Left ventricle myocardium inferior (tissue), 1 donor: ENCODE measurements at places on chromosomes 2 and 18. TPM values are rescaled to one million over a fixed set of nuclear protein-coding genes. Genes with fewer than 3 reads are reported as not detected.

Gene LYPD6
- 0.08 TPM for total RNA-seq

Gene DSC2
- 24.5 TPM for total RNA-seq

Gene TBR1
- total RNA-seq = not detected

Gene CKAP2L
- total RNA-seq = 0.38 TPM

Gene KATNAL2
- 5.4 TPM for total RNA-seq

Gene KCNJ3
- 4.2 TPM for total RNA-seq

- peaks cover 27% of the 10 kb centered on the region for H3K27me3 ChIP-seq
- H3K36me3 ChIP-seq = no peaks in the 10 kb centered on the region
- no peak overlapping the region for H3K4me3 ChIP-seq
- H3K4me1 ChIP-seq = peaks cover 17% of the 10 kb centered on the region
- no peak overlapping the region for H3K27ac ChIP-seq
These were observed 56.3 kb upstream of the LAPTM4A start for GRCh38 chr2:20107776-20108175.

- peaks cover 24% of the 10 kb centered on the region for H3K4me1 ChIP-seq
- peak overlapping the region; percentile 66 for H3K27ac ChIP-seq
- no peaks in the 10 kb centered on the region for H3K27me3 ChIP-seq
- no peaks in the 10 kb centered on the region for H3K36me3 ChIP-seq
- no peak for DNase-seq
- no peak overlapping the region for H3K4me3 ChIP-seq
These were observed 18.4 kb upstream of the HPCAL1 start for GRCh38 chr2:10284108-10284870.

DNA sequence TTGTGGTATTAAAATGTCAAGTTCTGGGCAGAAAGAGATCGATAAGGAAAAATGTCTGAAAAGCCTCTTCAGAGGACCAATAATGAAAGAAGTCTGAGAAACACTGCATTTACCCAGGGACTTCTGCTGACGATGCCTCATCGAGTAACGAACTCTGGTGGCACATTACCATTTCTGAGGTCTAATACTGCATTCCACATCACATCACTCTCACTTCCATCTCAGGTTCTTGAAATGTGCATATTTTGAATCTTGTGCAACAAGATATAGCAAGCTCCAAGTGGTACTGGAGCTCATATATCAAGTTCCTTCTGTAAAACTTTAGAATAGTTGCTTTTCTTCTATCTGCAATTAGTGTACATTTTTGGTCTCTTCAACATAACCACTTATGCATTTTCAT, 619.1 kb upstream of the DDX18 start:
- H3K4me1 ChIP-seq = no peaks in the 10 kb centered on the region
- DNase-seq = no peak
- H3K27ac ChIP-seq = no peak overlapping the region
- H3K36me3 ChIP-seq = no peaks in the 10 kb centered on the region
- H3K27me3 ChIP-seq = no peaks in the 10 kb centered on the region
- H3K4me3 ChIP-seq = no peak overlapping the region

- no peak overlapping the region for H3K27ac ChIP-seq
- peaks cover 66% of the 10 kb centered on the region for H3K36me3 ChIP-seq
- no peaks in the 10 kb centered on the region for H3K4me1 ChIP-seq
- H3K4me3 ChIP-seq = no peak overlapping the region
- H3K27me3 ChIP-seq = no peaks in the 10 kb centered on the region
These were observed 41.4 kb downstream of the USP14 start for GRCh38 chr18:199768-200167.

DNA sequence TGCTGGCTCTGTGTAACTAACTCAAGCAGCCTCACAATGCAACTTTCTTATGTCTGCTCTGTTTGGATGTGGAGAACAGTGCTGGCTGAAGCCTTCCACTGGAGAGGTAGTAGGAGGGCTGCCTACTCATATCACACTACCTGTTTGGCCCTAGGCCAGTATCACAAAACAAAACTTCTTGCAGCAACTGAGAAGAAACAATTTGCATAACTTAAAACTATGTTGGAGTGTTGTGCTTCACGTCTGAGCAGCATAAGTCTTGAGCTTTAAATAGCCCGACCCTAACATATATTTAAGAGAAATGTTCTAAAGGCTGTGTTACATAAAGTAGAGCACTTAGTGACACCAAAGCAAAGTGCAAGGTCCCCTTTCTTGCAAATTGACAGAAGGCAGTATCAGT, 204.9 kb upstream of the ACVR2A start:
- H3K36me3 ChIP-seq = no peaks in the 10 kb centered on the region
- no peak overlapping the region for H3K27ac ChIP-seq
- no peaks in the 10 kb centered on the region for H3K4me1 ChIP-seq
- no peak overlapping the region for H3K4me3 ChIP-seq
- no peaks in the 10 kb centered on the region for H3K27me3 ChIP-seq

- H3K4me1 ChIP-seq = peaks cover 6% of the 10 kb centered on the region
- H3K4me3 ChIP-seq = no peak overlapping the region
- no peak overlapping the region for H3K27ac ChIP-seq
- H3K27me3 ChIP-seq = peaks cover 60% of the 10 kb centered on the region
- H3K36me3 ChIP-seq = no peaks in the 10 kb centered on the region
These were observed 2.4 kb downstream of the SRD5A2 start for GRCh38 chr2:31578316-31578715.

- no peak for DNase-seq
- H3K4me1 ChIP-seq = peaks cover 31% of the 10 kb centered on the region
- H3K36me3 ChIP-seq = no peaks in the 10 kb centered on the region
- no peak overlapping the region for H3K27ac ChIP-seq
These were observed 103.8 kb downstream of the EPHA4 start for GRCh38 chr2:221468317-221468716.

- H3K27me3 ChIP-seq = no peaks in the 10 kb centered on the region
- no peak overlapping the region for H3K27ac ChIP-seq
- H3K36me3 ChIP-seq = peaks cover 7% of the 10 kb centered on the region
These were observed 23.8 kb downstream of the COPS8 start for GRCh38 chr2:237109421-237109934.

DNA sequence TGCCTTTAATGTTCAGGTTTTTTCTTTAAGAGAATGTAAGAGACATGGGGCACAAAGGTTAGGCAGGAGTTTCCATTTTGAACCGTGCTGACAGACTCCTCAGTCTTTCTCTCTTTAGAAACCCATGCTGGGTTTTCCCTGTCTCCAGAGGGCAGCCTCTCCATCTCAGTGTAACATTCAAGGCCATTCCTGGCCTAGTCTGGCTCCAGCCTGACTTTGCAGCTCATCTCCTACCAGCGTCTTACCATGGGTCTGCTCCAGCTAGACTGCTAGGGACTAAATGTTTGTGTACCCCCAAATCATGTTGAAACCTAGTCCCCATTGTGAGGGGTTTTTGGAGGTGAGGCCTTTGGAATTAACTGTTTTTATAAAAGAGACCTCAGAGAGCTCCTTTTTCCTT, 9.8 kb upstream of the CLIP4 start:
- no peak overlapping the region for H3K27ac ChIP-seq
- H3K36me3 ChIP-seq = no peaks in the 10 kb centered on the region
- no peak overlapping the region for H3K4me3 ChIP-seq
- no peaks in the 10 kb centered on the region for H3K4me1 ChIP-seq
- no peak for DNase-seq

DNA sequence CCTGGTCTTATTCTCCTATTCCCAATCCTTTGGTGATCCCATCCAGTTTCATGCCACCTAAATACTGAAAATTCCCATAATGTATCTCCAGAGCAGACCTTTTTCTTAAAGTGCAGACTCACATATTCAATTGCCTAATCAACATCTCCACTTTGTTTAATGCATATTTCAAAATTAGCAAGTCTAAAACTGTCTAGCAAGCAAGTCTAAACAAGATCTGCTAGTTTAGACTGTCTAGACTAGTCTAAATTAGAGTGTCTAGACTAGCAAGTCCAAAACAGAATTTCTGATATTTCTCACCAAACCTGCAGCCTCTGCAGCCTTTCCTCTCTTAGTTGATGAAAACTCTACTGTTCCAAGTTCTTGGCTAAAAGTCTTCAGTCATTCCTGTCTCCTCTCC, 44.6 kb downstream of the THUMPD2 start:
- peaks cover 51% of the 10 kb centered on the region for H3K36me3 ChIP-seq
- no peaks in the 10 kb centered on the region for H3K27me3 ChIP-seq
- H3K27ac ChIP-seq = no peak overlapping the region
- no peak overlapping the region for H3K4me3 ChIP-seq
- peaks cover 17% of the 10 kb centered on the region for H3K4me1 ChIP-seq
- no peak for DNase-seq

- H3K27me3 ChIP-seq = no peaks in the 10 kb centered on the region
- no peak for DNase-seq
- H3K4me1 ChIP-seq = peaks cover 23% of the 10 kb centered on the region
- H3K4me3 ChIP-seq = peak overlapping the region; percentile 96
- no peaks in the 10 kb centered on the region for H3K36me3 ChIP-seq
- H3K27ac ChIP-seq = no peak overlapping the region
These were observed 1.4 kb downstream of the MSH2 start for GRCh38 chr2:47404356-47404755.

GRCh38 chr2:164306872-164307271, 314.4 kb downstream of the GRB14 start:
- H3K4me1 ChIP-seq = no peaks in the 10 kb centered on the region
- no peaks in the 10 kb centered on the region for H3K27me3 ChIP-seq
- H3K36me3 ChIP-seq = no peaks in the 10 kb centered on the region
- DNase-seq = no peak

DNA sequence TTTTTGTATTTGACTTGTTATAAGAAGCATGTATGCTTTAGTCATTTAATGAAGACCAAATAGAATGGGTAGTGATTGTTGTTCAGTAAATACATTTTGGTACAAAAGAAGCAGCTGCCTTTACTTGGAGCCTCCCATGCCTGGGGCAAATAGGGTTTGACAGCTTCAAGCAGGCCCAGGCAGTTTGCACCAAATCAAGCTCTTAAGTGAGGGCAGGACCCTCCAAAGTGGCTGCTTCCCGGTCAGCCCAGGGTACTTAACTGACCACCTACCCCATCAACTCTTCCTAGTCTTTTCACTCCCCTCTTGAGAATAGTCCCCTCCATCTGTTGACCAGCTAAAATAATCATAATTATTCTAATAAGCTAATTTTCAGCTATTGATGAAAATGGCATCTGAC, 5.2 kb downstream of the MAPRE3 start:
- no peaks in the 10 kb centered on the region for H3K36me3 ChIP-seq
- no peak for DNase-seq
- H3K4me1 ChIP-seq = peaks cover 73% of the 10 kb centered on the region
- no peak overlapping the region for H3K4me3 ChIP-seq

GRCh38 chr2:17915811-17916518, 37.5 kb downstream of the KCNS3 start:
- DNase-seq = no peak
- H3K4me3 ChIP-seq = no peak overlapping the region
- no peak overlapping the region for H3K27ac ChIP-seq
- H3K4me1 ChIP-seq = peaks cover 17% of the 10 kb centered on the region

GRCh38 chr18:70452501-70452900, 163.7 kb downstream of the SOCS6 start:
- no peaks in the 10 kb centered on the region for H3K4me1 ChIP-seq
- peaks cover 8% of the 10 kb centered on the region for H3K27me3 ChIP-seq
- H3K4me3 ChIP-seq = no peak overlapping the region
- no peak for DNase-seq
- H3K36me3 ChIP-seq = no peaks in the 10 kb centered on the region
- H3K27ac ChIP-seq = no peak overlapping the region

DNA sequence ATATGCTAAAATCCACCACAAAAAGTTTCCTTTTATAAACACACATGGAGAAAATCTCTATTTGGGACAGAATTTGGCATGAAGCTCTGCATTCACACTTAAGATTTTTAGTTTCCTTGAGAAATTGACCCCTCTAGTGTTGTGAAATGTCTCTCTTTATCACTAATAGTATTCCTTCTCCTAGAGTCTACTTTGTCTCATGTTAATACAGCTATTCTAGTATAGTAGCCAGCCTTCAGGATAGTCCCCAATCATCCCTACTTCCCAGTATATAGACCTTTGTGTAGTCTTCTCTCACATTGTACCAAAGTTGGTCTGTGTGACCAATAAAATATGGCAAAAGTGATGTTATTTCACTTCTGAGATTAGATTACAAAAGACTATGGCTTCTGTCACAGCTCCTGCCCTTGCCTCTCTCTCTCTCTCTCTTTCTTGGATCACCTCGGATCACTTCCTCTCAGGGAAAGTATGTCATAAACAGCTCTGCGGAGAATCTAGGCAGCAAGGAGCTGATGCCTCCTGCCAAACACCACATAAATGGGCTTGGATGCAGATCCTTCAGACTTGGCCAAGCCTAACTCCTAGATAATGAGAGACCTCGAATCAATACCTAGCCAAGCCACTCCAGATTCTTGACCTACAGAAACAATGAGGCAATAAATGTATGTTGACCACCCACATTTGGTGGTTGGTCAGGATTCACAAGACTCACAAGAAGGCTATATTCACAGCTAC, 59.7 kb upstream of the NABP1 start:
- no peak overlapping the region for H3K4me3 ChIP-seq
- H3K36me3 ChIP-seq = no peaks in the 10 kb centered on the region
- H3K27ac ChIP-seq = peak overlapping the region; percentile 51
- no peak for DNase-seq

DNA sequence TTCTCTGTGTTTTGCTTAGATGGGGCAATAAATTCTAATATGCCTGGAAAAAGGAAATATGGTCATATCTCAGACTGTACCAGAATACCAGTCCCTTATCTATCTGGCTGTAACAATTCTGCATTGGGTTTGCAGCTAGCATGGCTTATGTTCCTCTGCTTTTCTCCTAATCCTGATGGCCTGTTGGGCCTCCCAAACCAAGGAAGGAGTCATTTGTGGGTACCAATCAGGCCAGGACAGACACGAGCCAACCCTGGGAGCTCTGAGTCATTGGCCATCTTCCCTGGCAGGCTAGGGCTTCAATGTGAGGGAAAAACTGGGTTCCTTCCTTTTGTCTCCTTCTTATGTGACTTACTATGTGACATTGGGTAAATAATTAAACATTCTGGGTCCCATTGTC, 12.0 kb downstream of the SMARCAL1 start:
- no peak overlapping the region for H3K4me3 ChIP-seq
- no peaks in the 10 kb centered on the region for H3K27me3 ChIP-seq
- no peak for DNase-seq
- H3K27ac ChIP-seq = no peak overlapping the region
- peaks cover 83% of the 10 kb centered on the region for H3K36me3 ChIP-seq
